ENCODE measurements at places on chromosomes 4 and X.

- DNase-seq, result no peak
- H3K36me3 ChIP-seq, result no peaks in the 10 kb centered on the region
- no peak overlapping the region for H3K27ac ChIP-seq
- H3K4me1 ChIP-seq, result no peaks in the 10 kb centered on the region
- no peak overlapping the region for H3K4me3 ChIP-seq
These were observed 370.7 kb downstream of the GPAT3 start for GRCh38 chr4:83906561-83906960.

- no peaks in the 10 kb centered on the region for H3K27me3 ChIP-seq
- H3K36me3 ChIP-seq, result no peaks in the 10 kb centered on the region
- peaks cover 9% of the 10 kb centered on the region for H3K4me1 ChIP-seq
- no peak overlapping the region for H3K27ac ChIP-seq
These were observed 674.8 kb upstream of the INTU start for GRCh38 chr4:126957987-126958386.

DNA sequence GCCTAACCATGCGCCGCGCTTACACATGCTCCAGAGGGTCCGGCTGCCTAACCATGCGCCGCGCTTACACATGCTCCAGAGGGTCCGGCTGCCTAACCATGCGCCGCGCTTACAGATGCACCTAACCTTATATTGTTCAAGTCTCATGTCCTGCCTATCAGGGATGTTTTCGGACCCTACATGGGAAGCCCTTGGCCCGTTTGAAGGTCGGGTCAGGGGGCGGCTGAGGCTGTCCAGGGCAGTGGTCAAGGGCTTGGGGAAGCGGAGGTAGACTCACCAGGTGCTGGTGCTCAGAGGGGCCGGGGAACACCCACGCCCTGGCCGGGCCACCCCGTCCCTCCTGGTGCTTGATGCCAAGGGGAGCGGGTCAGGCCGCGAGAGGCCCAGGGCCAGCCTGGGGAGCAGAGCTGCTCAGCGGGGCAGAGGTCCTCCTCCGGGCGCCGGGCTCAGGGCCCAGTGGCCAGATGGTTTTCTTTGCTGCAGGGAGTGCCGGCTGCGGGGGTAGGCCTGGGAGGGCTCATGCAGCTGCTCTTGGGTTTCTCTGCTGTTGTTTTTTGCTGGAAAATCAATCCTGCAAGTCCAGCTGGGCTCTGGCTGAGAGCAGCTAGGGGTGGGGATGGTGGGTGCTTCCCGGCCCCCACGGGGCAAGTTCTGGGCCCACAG, 35.4 kb upstream of the SPON2 start:
- no peaks in the 10 kb centered on the region for H3K27me3 ChIP-seq
- no peak for DNase-seq
- peaks cover 55% of the 10 kb centered on the region for H3K4me1 ChIP-seq
- H3K36me3 ChIP-seq, result peaks cover 6% of the 10 kb centered on the region

DNA sequence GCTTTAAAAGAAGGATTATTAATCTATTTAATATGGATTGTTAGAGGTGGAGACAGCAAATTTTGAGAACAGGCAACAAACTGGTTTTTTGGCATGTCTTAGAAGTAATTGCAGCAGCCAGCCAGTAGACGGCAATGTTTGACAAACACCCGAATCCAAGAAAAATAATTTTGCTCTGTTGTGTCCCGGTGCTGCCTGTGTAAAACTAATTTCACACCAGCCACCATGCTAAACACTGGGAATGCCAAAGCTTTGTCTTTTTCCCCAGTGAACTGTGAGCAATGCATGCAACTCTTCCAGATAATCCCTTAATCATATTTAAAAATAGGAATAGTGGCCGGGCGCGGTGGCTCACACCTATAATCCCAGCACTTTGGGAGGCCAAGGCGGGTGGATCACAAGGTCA, 25.9 kb downstream of the SMIM31 start:
- H3K27ac ChIP-seq, result no peak overlapping the region
- H3K36me3 ChIP-seq, result no peaks in the 10 kb centered on the region
- no peaks in the 10 kb centered on the region for H3K4me1 ChIP-seq

- H3K4me3 ChIP-seq, result no peak overlapping the region
- H3K27ac ChIP-seq, result no peak overlapping the region
- H3K27me3 ChIP-seq, result no peaks in the 10 kb centered on the region
- H3K36me3 ChIP-seq, result no peaks in the 10 kb centered on the region
These were observed 97.8 kb downstream of the TMEM47 start for GRCh38 chrX:34559325-34559724.

DNA sequence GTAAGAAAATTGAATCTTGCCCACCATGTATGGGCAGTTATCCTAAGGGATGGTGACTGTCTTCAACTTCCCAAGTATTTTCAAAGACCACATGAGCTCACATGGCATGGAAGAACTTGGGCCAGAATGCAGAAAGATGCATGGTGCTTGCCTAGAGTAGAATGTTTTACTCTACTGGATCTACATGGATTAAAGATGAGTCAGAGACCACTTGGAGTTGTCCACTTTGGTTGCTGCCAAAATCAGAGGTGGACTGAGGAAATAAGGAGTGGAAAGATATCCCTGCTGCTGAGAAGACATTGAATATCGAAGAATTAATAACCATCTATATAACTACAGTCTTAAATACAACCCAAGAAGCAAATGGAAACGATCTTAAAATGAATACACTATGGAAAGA, 498.1 kb downstream of the NLGN4X start:
- no peak overlapping the region for H3K27ac ChIP-seq
- no peak for DNase-seq
- no peaks in the 10 kb centered on the region for H3K27me3 ChIP-seq
- no peaks in the 10 kb centered on the region for H3K36me3 ChIP-seq
- H3K4me3 ChIP-seq, result no peak overlapping the region
- H3K4me1 ChIP-seq, result no peaks in the 10 kb centered on the region

DNA sequence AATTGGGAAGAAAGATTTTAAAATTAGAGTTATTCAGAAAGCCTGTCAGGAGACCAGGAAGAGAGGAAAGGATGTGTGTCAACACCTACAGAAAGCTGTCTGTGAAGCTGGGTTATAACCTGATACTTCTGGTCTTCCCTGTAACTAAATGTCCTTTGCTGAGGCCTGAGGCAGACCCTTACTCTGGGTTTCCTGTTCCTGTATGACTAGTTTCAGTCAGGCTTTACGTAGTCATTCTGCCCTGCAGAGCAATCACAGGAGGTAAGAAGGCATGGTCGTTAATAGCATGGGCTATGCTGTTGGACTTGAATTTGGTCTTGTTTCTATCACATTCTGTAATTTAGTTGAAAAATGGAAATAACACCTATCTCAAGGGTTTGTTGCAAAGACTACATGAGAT, 110.5 kb upstream of the IGFBP7 start:
- H3K36me3 ChIP-seq, result no peaks in the 10 kb centered on the region
- H3K27ac ChIP-seq, result no peak overlapping the region
- no peak overlapping the region for H3K4me3 ChIP-seq
- no peaks in the 10 kb centered on the region for H3K27me3 ChIP-seq
- H3K4me1 ChIP-seq, result no peaks in the 10 kb centered on the region

GRCh38 chr4:182577411-182577810, 334.2 kb downstream of the TENM3 start:
- no peaks in the 10 kb centered on the region for H3K36me3 ChIP-seq
- no peak overlapping the region for H3K27ac ChIP-seq
- DNase-seq, result no peak
- no peaks in the 10 kb centered on the region for H3K27me3 ChIP-seq

- H3K27ac ChIP-seq, result no peak overlapping the region
- H3K36me3 ChIP-seq, result no peaks in the 10 kb centered on the region
- no peak for DNase-seq
- H3K4me3 ChIP-seq, result no peak overlapping the region
- no peaks in the 10 kb centered on the region for H3K27me3 ChIP-seq
- no peaks in the 10 kb centered on the region for H3K4me1 ChIP-seq
These were observed 583.7 kb downstream of the TRIML1 start for GRCh38 chr4:188722911-188723310.

DNA sequence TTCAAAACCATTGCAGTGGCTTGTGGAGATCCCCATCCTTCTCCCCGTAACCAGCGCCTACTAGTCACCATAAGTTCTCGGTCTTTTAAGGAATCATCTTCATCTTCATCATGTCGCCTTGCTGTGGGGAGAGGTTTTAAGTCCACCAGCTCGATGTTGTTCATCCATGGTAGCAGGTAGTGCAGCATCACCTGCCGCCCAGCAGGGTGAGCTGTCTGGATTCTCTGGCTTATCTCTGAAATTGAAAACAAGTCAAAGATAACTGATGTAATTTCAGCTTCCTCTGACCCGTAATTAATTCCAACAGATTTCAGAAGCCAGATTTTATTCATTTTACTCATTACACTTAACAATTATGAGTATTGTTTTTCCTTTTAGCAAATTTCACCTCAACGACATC, 67.4 kb downstream of the ZAR1 start:
- no peak overlapping the region for H3K27ac ChIP-seq
- H3K4me1 ChIP-seq, result no peaks in the 10 kb centered on the region
- H3K36me3 ChIP-seq, result peaks cover 8% of the 10 kb centered on the region
- no peaks in the 10 kb centered on the region for H3K27me3 ChIP-seq
- DNase-seq, result no peak

- H3K4me3 ChIP-seq, result no peak overlapping the region
- H3K27me3 ChIP-seq, result no peaks in the 10 kb centered on the region
- DNase-seq, result no peak
These were observed 342.6 kb downstream of the GPM6A start for GRCh38 chr4:175469514-175469913.

GRCh38 chr4:121957266-121957665, 5.4 kb upstream of the TRPC3 start:
- no peak overlapping the region for H3K27ac ChIP-seq
- no peaks in the 10 kb centered on the region for H3K27me3 ChIP-seq
- no peak overlapping the region for H3K4me3 ChIP-seq
- H3K36me3 ChIP-seq, result no peaks in the 10 kb centered on the region
- H3K4me1 ChIP-seq, result peaks cover 1% of the 10 kb centered on the region

DNA sequence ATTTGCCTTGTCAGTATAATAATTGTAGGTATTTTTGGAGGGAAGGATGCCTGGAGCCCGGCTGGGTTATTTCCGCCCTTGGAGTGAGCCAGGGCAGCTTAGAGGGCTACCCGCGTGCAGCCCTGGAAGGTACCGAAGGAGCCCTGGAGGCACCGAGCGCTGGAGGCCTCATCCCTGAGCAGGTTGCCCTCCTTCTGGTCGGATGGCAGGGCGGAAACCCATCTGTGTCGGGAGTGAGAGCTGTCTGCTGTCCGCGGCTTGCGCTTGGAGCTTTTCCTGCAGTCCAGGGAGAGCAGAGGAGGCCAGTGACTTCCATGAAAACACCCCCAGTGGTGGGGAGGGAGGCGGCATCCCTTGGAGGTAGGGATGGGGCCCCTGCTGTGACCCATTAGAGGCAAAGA, 122.1 kb downstream of the TBL1X start:
- no peaks in the 10 kb centered on the region for H3K27me3 ChIP-seq
- H3K4me3 ChIP-seq, result no peak overlapping the region
- no peak overlapping the region for H3K27ac ChIP-seq
- no peak for DNase-seq
- H3K36me3 ChIP-seq, result no peaks in the 10 kb centered on the region
- no peaks in the 10 kb centered on the region for H3K4me1 ChIP-seq

- DNase-seq, result no peak
- H3K4me1 ChIP-seq, result no peaks in the 10 kb centered on the region
- H3K4me3 ChIP-seq, result no peak overlapping the region
- H3K27me3 ChIP-seq, result no peaks in the 10 kb centered on the region
These were observed 107.5 kb downstream of the CLNK start for GRCh38 chr4:10577018-10577417.
